ENCODE measurements at places on chromosomes 16 and 17. TPM values are rescaled to one million over a fixed set of nuclear protein-coding genes. Genes with fewer than 3 reads are reported as not detected.
A peak's percentile ranks its signal among the peaks of the same experiment; 100 is the strongest.

GRCh38 chr17:36204724-36205500, 6.0 kb upstream of the CCL4L2 start:
- no peak for DNase-seq

GRCh38 chr16:17499223-17499902, 28.6 kb upstream of the XYLT1 start:
- DNase-seq, result no peak

CETP gene
- total RNA-seq, result not detected

KRT32 gene
- not detected for total RNA-seq

TOB1 gene
- total RNA-seq, result 419 TPM

GRCh38 chr16:21710938-21711337, 47.2 kb downstream of the OTOA start:
- no peak for DNase-seq

DNA sequence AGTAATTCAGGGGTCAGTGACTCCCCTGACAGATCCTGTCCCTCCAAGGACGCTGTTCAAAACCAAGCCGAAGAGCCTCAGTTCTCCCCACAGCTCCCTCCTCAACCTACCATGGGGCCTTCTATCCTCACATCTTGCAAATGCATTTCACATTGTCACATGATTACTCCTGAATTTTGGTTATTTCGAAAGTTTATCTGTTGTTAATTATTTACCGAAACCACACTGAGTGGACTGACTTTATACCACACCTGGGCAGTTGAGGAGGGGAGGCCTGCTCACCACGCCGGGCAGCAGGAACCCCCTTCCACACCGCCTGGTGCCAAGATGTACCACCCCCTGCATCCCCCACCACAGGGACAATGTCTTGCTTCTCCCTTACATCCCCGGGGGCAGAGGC, 4.7 kb downstream of the TIMP2 start:
- no peak for DNase-seq

DNA sequence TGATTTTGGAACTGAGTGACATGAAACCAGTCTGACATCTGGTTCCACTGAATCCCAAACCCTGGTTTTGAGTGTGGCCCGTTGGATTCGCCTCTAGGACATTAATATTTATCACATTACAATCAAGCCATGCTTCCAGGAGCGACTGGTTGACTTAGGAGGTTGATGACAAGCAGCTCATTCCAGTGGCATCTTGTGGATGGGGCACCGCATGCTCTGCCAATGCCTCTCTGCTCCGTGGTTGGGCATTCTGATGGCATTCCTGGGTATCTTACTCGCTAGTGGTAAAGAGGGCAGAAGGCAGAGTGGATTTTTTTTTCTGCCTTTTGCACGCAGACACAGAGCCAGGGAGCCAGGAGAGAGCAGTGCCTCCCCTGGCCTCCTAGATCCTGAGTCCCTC, 31.4 kb downstream of the CACNG4 start:
- DNase-seq, result no peak

DNA sequence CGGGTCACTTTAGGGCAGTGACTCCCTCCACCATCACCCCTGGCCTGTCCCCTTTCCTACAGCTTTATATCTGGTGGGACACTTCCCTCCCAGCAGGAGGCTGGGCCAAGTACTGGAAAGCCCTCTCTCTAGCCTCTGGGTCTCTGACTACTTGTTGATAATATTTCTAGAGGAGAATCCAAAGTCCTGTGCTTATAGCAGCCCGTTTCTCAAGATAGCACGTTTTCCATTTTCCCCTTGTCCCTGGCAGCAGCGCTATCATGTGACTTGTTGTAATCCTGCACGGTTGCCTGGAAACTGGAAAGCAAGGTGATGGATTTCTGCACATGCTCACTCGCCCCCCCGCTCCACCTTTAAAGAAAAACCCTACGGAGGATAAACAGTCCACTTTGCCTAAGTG, 3.3 kb upstream of the AXIN2 start:
- no peak for DNase-seq

GRCh38 chr16:87791295-87792204, 25.8 kb upstream of the KLHDC4 start:
- DNase-seq, result no peak

DNA sequence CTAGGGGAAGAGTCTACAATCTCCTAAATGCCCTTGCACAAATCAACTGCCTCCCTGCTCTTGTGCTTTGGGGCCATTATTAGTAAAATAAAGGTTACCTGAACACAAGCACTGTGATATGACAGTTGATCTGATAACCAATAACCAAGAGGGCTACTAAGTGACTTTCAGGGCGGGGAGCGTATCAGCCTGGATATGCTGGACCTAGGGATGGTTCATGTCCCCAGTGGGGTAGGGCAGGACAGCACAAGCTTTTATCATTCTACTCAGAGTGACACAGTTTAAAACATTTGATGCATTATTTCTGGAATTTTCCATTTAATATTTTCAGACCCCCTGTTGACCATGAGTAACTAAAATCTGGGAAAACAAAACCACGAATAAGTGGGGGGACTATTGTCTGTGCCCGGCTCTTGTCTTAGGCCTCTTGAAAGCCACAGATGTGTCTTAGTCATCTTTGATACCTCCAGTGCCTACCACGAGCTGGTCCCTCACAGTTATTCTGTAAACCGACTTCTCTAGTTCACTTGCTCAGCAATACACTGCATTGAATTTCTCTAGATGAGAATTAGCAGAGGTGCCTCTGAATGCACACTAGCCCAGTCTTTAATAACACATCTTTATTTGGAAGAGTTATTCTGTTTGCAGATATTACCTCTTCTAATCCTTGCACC, 94.6 kb upstream of the DHX40 start:
- no peak for DNase-seq

TBC1D3I gene
- 0.36 TPM for total RNA-seq

KRT31 gene
- not detected for total RNA-seq

GRCh38 chr17:68771867-68772515, 170.8 kb upstream of the FAM20A start:
- DNase-seq, result no peak

ZNF286A gene
- 19.4 TPM for total RNA-seq

DNA sequence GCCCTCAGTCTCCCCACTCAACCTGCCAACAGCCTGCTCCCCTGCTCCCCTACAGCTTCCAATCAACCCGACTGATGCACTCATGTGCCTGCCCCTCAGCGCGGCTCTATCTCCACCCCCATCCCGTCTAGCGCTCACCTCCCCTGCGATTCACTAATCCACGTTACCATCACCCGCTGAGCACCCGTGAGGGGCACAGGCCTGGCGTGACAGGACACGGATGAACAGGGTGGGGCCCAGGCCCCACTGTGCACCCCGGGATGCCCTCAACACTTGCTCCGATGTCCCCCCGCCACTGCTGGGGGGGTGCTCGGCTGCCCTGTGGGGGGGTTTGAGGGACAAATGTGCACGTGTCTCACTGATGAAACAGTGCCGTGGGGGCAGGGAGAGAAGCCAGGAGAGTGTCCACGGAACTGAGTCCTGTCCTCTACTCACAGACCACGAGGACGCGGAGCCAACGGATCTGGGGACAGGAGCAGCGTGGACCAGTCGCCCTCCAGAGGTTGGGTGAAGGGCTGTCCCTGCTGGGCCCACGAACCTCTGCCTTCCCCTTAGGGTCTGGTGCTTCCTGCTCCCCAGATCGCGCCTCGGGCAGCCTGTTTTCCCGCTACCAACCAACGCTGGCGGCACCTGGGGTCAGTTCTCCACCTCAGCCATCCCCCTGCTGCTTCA, 66.7 kb downstream of the RPH3AL start:
- DNase-seq, result no peak

DNA sequence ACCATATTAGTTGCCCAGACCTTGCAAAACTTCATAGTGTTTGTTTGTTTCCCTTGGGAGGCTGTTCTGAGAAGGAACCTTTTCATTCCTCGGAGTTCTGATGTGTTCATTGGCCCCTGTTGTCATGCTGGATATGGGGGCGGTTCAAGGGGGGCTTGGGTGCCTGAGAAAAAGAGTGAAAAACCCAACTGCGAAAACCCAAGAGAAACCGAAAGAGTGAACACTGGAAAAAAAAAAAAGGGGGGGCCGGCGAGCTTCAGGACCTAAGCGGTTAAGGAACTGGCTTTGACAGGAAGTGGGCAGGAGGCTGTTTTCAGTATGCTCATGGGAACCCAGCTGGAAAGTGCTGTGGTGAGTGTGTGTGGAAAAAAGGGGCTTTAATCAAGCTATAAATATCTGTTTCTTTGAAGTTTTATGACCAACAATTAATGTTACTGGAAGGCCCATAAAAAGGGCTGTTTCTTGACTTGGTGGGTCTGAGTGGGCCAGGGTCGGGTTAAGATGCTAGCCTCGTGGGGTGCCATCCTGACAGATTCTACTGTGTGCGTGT, 510.7 kb downstream of the MAF start:
- DNase-seq, result peak; percentile 24

DNA sequence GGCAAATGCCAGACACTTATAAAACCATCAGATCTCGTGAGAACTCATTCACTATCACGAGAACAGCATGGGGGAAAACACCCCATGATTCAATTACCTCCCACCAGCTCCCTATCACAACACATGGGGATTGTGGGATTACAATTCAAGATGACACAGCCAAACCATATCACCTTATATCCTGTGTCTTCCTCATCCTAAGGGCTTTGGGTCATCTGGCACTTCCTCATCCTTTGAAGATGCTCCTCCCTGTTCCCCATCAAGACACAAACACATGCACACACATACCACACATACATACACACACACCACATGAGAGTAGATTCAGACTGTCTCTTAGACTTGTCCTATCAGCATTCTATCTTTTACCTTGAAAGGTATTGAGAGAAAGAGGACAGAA, 2.8 kb upstream of the PMFBP1 start:
- no peak for DNase-seq

GRCh38 chr17:70934231-70934630, 764.9 kb downstream of the KCNJ2 start:
- no peak for DNase-seq

DNA sequence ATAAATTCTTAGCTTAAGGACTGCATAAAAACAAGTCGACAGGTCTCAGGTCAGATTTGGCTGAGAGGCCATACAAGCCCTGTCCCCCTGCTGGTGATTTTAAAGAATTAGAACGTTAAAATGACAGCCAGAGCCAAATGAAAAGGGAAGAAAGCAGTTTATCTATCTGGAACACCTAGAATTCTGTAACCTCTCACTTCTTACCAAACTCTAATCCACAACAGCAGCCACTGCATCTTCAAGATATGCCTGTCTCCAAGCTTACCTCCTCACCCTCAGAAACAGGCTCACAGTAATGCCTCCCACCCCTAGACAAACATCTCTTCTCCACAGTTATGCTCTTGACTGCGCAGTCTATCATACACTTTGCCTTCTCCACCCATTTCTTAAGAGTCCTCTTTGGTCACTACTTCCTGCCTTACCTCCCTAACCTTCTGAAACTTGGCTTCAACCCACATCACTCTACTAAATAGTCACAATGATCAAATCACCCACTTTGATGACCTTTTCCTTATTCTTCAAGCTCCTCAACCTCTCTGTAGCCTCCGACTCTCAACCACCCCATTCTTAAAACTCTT, 14.2 kb downstream of the ANKFY1 start:
- no peak for DNase-seq

DNA sequence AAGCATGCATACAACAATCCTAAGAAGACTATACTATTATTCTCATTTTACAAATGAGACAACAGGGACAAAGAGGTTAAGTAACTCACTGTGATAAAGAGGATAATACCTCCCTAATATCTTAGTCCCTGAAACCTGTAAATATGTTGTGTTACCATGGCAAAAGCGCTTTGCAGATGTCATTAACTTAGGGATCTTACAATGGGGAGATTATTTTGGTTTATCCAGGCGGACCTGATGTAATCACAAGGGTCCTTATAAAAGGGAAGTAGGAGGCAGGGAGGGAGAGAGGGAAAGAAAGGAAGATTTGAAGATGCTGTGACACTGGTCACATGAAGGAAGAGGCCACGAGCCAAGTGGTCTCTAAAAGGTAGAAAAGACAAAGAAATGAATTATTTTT, 164.7 kb downstream of the CNTNAP4 start:
- DNase-seq, result no peak

USP22 gene
- 217 TPM for total RNA-seq

DNA sequence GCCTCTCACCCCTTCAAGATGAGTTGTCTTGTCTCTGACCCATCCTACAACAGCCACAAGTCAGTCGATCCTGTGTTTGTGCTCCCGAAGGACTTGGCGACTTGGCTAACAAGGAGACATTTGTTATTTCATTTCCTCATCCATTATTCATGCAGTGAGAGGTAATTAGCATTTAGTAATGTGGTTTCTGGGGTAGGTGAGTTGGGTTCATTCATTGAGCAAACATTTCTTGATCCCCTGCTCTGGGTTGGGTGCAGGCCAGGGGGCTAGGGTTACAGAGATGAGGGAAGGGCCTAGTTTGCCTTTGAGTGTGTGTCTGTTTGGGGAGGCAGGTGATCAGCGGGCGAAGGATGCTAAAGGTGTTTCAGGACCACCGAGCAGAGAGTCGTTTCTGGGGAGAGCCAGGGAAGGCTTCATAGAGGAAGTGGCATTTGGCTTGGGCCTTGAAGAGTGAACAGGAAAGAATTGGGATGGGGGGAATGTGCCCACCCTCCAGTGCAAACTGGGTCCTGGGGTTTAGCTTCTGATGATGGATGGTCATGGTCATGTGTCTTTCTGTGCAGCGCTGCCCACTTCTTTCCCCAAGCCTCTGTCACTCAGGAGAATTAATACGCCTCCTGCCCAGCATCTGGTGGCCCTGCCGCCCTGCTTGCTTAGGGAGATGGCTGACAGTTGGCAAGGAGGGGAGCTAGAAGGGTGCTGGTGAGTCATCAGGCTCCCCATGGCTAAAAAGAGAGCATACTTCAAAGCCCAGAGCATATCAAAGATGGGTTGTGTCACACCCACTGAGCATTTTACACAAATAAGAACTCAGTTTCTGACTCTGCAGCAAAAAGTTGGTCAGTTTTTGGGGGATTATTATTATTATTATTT, 38.5 kb downstream of the MSI2 start:
- DNase-seq, result peak; percentile 39

GRCh38 chr17:22510504-22510903, 818.2 kb downstream of the KCNJ18 start:
- no peak for DNase-seq

DNA sequence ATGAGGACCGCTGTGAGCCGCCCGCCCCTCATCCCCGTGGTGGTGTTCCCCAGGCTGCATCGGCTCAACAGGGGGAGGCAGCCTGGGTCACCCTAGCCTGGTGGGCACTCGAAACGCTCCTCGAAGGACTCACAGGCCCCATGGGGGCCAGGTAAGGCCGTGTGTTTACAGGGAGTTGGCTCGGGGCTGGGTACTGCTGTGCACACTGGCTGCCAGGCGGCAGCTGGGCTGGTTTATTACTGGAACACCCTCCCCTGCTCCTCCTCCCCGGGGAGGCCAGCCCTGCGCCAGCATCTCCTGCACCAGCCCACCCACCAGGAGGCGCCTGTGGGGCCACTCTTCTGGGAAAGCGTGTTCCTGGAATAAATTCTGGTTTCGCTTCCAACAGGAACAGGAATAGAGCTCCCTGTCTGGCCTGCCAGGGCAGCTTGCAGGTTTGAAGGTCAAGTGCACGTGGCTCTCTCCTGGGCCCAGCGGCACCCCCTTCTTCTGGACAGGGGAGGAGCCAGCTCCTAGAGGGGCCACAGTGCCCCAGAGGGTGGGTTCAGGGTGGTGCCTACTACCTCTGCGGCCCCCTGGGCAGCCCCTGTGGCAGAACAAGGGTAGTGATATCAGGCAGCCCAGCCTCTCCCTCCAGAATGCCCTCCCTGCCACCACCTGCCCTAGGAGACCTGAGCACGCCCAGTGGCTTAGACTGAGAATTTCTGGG, 11.3 kb downstream of the MCRIP1 start:
- no peak for DNase-seq
